ENCODE measurements at places on chromosomes 6 and 20.

DNA sequence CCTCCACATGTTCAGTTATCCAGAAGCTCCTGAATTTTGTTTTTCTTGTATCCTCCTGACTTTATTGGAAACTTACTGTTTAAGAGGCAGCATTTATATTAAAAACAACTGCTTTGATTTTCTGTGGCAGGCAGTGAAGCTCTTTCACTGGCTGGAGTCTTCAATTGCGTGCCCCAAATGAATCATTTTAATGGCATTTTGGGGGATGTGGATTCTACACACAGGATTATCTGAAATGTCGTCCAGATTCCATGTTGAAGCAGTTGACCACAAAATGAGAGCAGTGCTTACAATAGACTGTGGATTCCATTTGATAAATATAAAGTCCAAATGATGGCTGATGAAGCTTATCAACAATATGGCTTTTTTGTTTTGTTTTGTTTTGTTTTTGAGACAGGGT lies 41.0 kb upstream of the HIVEP1 start:
- DNase-seq, result no peak

DNA sequence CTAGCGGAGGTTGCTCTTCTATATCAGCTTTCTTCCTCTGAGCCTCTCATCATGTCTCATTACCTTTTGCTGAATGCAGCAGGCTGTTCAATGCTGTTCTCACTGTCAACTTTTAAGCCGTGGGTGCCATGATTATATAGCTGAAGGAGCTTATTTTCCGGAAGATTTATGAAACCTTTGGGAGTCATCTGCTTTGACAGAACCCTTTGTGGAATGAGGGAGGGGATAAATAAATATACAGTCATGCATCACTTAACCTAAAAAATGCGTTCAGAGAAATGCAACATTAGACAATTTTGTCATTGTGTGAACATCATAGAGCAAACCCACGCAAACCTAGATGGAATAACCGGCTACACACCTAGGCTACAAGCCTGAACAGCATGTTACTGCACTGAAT lies 102.2 kb upstream of the AKAP12 start:
- no peak for DNase-seq

- no peak for DNase-seq
Observed at GRCh38 chr6:41355952-41356351, 20.5 kb downstream of the NCR2 start.

- peak; percentile 48 for DNase-seq
Observed at GRCh38 chr6:391559-392440, at the start of gene IRF4. Gene IRF4, plus strand, starts transcription at chr6:391752. Its CDS starts 1,401 bp downstream, at chr6:393153.

DNA sequence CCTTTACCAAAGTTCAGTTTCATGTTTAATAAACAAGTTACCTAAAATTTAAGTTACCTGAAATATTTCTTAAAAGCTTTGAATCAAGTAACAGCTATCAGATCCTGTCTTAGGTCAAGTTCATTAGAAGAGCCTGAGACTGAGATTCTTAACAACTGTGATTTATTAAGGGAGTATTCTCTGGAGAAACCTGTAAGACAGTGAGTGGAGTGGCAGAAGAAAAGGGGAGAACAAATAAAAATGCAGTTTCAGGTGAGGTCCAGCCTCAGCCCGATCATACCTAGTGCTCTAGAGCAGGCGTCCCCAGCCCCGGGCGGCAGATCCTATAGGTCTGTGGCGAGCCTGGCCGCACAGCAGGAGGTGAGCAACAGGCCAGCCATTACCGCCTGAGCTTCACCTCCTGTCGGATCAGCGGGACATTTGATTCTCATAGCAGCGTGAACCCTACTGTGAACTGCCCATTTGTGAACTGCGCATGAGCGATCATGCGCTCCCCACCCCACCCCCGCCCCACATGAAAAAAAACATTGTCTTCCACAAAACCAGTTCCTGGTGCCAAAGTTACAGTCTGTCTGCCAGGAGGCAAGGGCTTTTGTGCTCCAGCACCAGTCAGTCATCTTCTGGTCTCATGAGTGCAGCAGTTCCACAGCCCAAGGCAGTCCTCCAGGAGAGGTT lies 59.2 kb upstream of the ADGRB3 start:
- DNase-seq, result no peak

DNA sequence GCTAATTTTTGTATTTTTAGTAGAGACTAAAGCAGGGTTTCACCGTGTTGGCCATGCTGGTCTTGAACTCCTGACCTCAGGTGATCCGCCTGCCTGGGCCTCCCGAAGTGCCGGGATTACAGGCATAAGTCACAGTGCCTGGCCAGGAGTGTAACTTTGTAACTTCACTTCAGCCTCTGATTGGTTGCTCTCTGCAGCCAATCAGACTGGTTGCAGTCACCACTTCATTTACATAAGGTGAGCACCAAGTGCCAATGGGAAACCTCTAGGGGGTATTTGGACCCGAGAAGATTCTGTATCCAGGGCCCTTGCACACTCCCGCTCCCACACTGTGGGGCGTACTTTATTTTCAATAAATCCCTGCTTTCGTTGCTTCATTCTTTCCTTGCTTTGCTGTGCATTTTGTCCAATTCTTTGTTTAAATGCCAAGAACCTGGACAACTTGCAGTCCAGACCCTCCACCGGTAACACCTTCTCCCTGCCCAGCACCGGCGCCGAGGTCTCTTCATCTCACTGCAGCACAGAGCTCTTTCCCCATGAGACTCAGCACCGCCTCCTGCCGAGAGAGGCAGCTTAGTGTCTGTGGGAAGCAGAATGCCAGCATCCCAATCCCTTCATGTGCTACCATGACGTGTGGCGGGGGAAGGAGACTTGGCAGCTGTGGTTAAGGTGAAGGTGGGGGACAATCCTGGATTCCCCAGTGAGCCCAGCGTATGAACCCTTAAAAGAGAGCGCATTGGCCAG lies 14.0 kb upstream of the MRGBP start:
- DNase-seq, result peak; percentile 29

DNA sequence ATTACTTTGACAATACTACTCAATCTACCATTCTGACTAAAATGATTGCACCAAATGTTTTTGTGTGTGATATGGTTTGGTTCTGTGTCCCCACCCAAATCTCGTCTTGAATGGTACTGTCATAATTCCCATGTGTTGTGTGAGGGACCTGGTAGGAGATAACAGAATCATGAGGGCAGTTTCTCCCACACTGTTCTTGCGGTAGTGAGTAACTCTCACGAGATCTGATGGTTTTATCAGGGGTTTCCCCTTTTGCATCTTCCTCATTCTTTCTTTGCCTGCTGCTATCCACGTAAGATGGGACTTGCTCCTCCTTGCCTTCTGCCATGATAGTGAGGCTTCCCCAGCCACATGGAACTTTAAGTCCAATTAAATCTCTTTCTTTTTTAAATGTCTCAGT lies 20.8 kb downstream of the SYCP2 start:
- no peak for DNase-seq

DNA sequence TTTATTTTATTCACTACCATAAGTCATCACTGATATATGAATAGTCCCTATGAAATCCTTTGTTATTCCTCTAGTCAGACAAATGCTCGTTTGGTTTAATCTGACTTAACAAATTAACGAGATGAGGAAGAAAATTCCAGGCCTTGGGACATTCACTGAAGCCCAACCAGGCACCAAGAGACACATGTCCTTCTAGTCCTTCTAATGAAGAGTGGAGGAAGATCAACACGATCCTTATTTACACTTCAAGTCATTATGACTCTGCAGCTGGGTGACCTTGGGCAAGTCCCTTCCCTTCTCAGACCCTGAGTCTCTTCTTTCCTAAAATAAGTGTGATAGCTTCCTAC lies 117.5 kb downstream of the CEBPB start:
- no peak for DNase-seq

DNA sequence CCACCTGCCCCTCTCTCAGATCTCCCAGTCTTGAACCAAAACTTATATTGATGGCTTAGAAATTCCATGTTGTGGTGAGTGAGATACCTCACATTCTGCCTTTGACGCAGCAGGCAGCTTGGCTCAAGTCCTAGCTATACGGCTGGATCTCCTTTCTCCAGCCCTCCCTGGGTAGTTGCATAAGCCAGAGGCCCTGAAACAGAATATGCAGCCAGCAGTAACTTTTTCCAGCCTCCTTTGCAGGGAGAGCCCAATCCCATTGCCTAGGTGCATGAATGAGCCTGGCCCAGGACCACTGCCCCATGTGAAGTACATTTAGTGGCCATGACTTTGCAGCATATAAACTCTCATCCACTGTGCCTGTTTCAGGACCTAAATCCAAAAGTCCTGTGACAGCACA lies 202.2 kb upstream of the CDYL start:
- no peak for DNase-seq

DNA sequence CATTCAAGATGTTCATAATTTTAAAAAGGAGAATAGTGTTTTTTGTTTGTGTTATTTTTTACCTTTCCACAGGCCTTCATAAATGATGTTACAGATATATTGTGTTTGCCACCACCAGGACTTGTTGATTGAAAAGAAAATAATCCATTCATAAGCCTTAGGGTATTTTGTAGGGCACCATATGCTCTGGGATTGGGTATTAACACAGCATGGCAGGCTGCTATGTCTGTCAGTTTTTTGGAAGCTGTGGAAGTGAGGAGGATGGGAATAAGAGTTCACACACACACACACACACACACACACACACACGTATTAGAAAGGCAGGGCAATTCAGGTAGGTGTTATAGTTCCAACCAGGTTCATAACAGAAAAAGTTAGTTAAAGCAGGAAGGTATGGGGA lies 237.9 kb downstream of the HDGFL1 start:
- no peak for DNase-seq

GRCh38 chr6:160519603-160520042 lies 144.5 kb downstream of the LPA start:
- DNase-seq, result no peak

- DNase-seq, result no peak
Observed at GRCh38 chr6:110509617-110510241, 33.3 kb upstream of the SLC22A16 start.

DNA sequence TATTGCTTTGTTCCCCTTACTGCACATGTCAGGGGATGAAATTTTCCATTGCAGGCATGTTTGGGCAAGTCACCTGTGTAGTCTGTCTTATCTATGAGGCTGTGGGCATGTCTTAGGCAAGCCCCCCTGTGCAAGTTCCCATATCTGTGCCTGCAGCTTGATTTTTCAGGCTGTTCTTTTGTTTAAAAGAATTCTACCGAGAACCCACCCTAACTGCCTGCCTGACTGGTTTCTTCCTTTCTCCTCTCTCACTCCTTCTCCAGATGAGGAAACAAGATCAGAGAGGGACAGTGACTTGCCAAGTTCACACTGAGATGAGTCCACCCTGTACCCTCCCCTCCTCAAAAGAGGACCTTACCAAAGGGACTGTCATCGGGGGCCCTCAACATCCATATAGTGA lies 11.0 kb downstream of the TREML2 start:
- no peak for DNase-seq

GRCh38 chr6:122154912-122155575 lies 244.4 kb upstream of the HSF2 start:
- DNase-seq, result no peak

GRCh38 chr6:26043384-26044139 lies 43.7 kb upstream of the HFE start:
- DNase-seq, result no peak

- DNase-seq, result no peak
Observed at GRCh38 chr6:144477396-144477795, 192.3 kb downstream of the UTRN start.

GRCh38 chr20:33251496-33251895 lies 15.7 kb downstream of the BPIFA1 start:
- no peak for DNase-seq

GRCh38 chr6:41799559-41799911 lies 12.0 kb downstream of the TOMM6 start:
- DNase-seq, result no peak

DNA sequence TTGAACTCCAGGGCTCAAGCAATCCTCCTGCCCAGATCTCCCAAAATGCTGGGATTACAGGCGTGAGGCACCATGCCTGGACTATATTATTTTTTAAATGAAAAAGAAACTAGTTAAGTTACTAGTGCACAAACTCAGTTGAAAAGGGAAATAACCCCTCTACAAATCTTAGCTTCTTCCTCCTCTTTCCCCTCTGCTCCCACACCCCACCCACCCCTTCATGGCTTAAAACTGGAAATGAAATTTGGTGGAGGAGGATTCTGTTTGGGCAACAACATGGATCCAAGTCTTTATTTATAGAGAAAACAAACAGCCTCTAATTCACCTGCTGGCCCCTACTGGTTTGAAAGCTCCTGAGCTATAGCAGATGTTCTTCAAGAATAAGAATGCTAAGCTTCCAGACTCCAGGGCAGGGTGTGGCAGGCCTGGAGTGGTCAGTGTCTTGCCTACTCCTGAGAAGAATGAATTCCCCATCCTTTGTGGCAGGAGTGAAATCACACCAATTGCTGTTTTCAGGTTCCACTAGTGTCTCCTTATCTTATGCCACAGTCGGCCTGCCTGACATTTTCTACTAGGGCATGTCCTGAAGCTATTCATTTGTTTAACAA lies 73.5 kb downstream of the ZFP64 start:
- DNase-seq, result no peak

DNA sequence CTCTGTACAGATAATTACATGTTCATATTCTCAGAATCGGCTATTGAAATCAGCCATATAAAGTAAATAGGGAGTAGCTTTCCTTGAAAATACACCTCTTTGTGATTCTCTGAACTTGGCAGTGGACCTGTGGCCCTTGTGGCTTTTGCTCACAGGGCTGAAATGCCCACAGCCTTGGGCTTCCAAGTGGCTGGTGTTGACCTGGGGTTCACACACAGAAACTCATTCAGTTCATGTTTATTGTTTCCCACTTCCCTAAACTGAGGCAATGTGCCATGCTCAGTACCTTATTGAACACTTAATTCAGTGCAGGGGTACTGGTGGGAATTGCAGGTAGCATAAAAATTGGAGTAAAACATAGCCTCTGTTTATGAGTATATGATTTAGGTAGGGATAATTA lies 19.1 kb upstream of the TULP4 start:
- no peak for DNase-seq

DNA sequence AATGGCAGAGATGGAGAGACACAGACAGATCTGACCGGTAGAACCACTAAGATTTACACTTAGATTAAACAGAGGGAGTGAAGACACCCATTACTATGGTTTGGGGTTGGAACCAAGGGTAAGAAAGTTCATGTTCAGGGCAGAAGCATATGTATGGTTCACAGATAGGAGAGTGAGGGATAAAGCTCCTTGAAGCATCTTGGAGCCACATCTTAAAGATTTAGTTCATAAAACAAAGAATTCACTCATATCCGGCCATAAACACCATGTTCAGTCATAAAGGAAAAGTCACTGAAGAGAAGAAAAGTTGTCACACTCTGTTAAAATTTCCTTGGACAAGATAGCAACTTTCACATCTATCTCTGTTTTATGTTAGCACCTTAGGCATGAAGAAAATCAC lies 18.0 kb downstream of the STX7 start:
- no peak for DNase-seq

DNA sequence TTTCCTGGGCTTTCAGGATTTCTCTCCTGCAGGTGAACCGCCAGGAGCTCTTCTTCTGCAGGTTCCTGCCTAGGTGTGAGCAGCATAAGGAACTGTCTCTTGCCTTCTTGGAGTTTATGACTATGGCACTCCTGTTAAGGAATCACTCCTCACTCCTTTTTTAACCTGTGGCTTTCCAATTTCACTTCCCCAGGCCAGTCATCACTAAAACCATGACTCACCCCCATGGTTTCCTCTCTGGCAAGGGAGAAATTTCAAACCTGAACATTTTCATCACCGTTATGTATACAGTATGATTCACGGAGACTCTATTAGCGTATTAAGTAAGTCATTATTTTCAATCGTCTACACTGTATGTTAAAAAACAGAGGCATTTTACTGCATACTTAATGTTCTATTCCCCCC lies 78.2 kb upstream of the ARID1B start:
- DNase-seq, result no peak

Data from NCI-H526 (cell line).